ENCODE measurements at places on chromosomes 6 and 20.

- DNase-seq, result no peak
- no peak overlapping the region for H3K4me3 ChIP-seq
- H3K4me1 ChIP-seq, result no peaks in the 10 kb centered on the region
Observed at GRCh38 chr20:45957021-45957941, 14.7 kb downstream of the ZNF335 start.

- no peaks in the 10 kb centered on the region for H3K27me3 ChIP-seq
- peak; percentile 62 for DNase-seq
- H3K36me3 ChIP-seq, result peaks cover 46% of the 10 kb centered on the region
- H3K4me3 ChIP-seq, result no peak overlapping the region
- peaks cover 79% of the 10 kb centered on the region for H3K4me1 ChIP-seq
Observed at GRCh38 chr6:30810813-30811339, 66.5 kb upstream of the IER3 start.

DNA sequence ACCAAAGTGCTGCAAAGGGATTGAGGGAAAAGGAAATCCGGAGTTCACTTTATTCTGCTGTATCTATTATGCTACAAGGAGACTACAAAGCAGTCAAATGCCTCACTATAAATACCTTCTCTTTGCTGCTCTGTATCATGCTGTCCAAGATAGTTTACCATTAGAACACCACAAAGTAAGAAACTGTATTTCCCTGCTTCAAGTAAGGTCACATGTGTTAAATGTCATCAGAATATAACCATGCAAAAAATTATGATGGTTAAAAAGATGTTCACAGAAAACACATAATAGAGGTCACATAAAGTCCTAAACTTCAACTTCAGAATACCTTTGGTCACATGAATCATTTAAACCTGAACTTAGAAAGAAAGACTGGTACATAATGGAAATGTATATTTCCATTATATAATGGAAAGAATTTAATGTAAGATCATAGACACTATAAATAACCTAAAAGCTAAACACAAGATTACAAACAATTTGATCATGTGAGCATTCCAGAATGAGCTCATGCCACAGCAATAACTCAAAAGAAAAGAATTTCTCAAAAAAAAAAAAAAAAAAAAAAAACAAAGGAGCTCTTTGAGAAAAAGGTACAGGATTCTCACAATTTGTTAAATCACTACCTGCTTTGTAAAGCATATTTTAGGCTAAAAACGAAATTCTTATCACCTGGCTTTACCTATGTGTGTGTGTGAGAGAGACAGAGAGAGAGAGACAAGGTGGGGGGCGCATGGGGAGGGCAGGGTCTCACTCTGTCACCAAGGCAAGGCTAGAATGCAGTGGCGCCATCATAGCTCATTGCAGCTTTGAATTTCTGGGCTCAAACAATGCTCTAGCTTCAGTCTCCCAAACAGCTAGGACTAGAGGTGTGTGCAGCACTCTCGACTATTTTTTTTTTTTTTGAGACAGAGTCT, 58.7 kb downstream of the KIF13A start:
- no peaks in the 10 kb centered on the region for H3K4me1 ChIP-seq
- no peak overlapping the region for H3K27ac ChIP-seq
- no peak for DNase-seq
- H3K27me3 ChIP-seq, result peaks cover 19% of the 10 kb centered on the region
- H3K36me3 ChIP-seq, result no peaks in the 10 kb centered on the region

GRCh38 chr6:5567352-5567751, 306.0 kb downstream of the FARS2 start:
- no peak overlapping the region for H3K27ac ChIP-seq
- DNase-seq, result no peak
- no peak overlapping the region for H3K4me3 ChIP-seq

DNA sequence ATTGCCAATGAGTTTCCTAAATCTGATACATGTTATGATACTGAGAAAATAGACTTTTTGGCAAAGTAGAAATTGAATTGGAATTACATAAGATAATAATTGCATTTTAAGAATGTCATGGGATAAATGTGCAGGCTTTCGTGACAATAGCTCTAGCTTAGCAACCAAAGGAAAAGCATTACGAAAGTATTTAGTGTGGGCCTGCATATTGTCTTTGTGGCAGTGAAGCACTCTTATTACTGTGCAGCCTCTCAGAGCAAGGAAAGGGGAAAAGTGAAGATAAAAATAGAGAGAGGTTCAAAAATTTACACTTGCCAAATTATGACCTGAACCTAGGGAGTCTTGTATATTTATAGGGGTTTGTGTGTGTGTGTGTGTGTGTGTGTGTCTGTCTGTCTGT, 12.6 kb upstream of the DEFB113 start:
- no peak overlapping the region for H3K27ac ChIP-seq
- H3K4me3 ChIP-seq, result no peak overlapping the region
- H3K36me3 ChIP-seq, result no peaks in the 10 kb centered on the region
- H3K27me3 ChIP-seq, result no peaks in the 10 kb centered on the region
- H3K4me1 ChIP-seq, result peaks cover 3% of the 10 kb centered on the region
- no peak for DNase-seq
